Effector memory CD4-positive, alpha-beta T cell (primary cell): ENCODE measurements at places on chromosomes 12 and 14.

DNA sequence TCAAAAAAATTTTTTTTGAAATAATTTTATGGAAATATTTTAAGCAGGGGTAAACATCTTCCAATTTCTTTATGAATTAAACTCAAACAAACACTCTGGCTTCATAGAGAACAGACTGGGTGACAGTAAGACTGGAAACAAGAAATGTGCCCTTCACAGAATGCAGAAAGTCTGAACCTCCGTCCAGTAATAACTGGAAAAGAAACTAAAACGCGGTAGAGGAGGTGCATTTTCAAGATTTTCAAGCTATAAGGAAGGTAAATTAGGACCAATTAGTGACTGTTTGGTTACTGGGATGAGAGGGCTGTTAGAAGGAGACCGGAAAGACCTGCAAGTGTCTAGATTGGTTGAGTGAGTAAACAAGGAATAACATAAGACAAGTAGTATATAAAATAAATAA is 245.7 kb downstream of the CEP128 start:
- DNase-seq, result no peak

GRCh38 chr12:34207858-34208257 is 185.6 kb downstream of the ALG10 start:
- DNase-seq, result no peak

- no peak for DNase-seq
Observed at GRCh38 chr12:104049903-104050356, at the start of gene GLT8D2. TSS of gene GLT8D2 (minus strand) at chr12:104050187. CDS start at chr12:104019648, 30,539 bp downstream.

DNA sequence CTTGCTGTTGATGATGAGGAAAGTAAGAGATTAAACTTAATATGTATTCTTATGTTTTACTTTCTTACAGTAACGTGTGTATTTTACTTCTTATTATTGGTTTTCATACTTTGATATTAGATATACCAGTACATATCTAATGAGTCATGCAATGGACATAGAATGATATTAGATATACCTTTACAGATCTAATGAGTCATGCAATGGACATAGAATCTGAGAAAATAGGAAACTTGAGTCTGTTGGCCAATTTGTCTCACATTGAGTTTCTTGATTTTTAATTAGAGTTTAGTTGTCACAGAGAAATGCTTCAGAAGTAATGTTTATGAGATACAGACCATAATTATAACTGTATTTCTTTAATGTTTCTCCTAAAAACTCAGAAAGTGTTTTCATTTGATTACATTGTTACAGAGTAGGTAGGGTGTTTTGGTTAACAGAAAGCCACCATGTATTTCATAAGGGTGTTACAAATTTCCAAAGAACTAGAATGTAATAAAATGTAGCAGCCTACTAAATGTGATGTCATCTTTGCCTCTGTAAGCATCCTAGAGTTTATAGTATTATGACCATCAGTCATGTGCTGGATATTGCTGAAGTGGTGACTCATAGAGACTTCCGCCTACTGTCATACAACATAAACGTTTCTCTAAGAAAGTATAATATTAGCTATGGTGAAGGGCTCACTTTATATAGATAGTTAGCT is 3.0 kb downstream of the GAS2L3 start:
- no peak for DNase-seq

- DNase-seq, result no peak
Observed at GRCh38 chr14:44170101-44170500, 337.0 kb downstream of the FSCB start.

DNA sequence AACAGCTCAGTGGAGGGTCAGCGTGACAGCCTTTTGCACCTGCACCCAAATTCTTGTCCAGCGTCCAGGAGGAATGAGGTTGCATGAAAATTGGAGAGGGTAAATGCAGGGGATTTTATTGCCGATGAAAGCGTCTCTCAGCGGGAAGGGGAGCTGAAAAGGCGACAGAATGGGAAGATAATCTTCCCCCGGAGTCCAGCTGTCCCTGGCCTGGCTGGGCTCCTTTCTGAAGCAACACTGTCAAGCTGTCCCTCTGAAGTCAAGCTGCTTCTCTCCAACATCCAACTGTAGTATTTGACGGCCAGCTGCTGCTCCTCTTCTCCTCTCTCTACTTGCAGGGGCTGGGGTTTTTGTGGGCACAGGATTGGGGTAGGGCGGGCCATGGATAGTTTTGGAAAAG is 32.7 kb downstream of the NOPCHAP1 start:
- DNase-seq, result no peak

DNA sequence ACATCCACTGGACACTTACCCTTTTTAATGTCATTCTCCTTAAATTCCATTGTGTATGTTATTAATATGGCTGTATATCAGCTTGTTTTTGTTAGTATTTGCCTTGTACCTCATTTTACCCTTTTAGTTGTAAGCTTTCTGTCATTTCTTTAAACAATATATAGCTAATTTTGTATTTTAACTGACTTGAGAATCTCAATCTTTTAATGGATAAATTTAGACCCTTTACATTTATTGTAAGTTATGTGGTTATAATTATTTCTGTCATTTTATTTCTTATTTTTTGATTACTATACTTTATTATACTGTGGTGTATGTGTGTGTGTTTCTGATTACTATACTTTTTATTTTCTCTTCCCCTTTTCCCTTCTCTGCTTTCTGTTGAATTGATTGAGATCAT is 159.0 kb upstream of the LHX5 start:
- no peak for DNase-seq
